ENCODE measurements at places on chromosomes 4 and X. TPM values are rescaled to one million over a fixed set of nuclear protein-coding genes. Genes with fewer than 3 reads are reported as not detected.

ETDB gene
- not detected for total RNA-seq

CLNK gene
- not detected for total RNA-seq

EMCN gene
- total RNA-seq = not detected

GAGE12F gene
- total RNA-seq = not detected

IL1RAPL1 gene
- not detected for total RNA-seq

BTC gene
- total RNA-seq = 0.47 TPM

AKAP4 gene
- total RNA-seq = not detected

ATG4A gene
- 11.6 TPM for total RNA-seq

CLGN gene
- total RNA-seq = 0.78 TPM

PCSK1N gene
- total RNA-seq = 7.1 TPM

GDPD2 gene
- total RNA-seq = not detected
